ENCODE measurements at places on chromosomes 13 and 19.

- no peak for DNase-seq
Measured at GRCh38 chr13:28579322-28579721, 79.6 kb upstream of the POMP start.

GRCh38 chr19:4524808-4525562 lies 6.7 kb upstream of the PLIN4 start:
- peak; percentile 57 for DNase-seq

DNA sequence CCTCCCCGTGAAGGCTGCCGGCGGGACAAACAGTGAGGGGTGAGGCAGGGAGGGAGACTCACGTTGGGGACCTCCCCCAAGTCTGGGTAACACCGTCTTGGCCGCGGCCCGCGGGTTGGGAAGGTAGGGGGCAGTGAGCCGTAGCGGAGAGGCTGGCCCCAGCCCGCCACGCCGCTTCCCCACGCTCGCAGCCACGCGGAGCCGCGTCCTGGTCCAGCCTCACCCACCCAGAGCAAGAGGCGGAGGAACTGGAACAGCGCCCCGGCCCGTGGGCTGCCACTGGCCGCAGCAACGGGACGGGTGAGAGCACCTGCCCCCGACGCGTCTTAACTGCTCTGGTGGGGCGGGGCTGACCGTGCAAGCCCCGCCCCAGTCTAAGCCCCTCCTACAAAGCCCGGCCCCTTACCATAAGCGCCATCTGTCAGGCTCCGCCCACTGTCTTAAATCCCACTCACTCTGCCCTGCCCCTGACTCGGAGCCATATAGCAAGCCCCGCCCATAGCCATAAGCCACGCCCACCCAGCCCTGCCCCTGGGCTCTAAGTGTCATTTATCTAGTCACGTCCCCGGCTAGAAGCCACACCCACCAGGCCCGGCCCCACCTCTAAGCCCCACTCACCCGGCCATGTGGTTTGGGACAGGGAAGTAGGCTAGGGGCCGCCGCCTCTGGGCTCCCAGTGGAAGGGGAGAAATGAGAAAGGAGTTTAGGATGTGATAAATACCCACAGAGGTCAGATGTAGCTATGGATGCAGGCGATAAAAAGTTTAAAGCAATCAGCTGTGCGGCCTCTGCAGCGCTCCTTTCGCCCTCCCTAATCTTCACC lies 2.1 kb upstream of the CCL25 start:
- DNase-seq, result peak; percentile 88

GRCh38 chr13:27942972-27943371 lies 23.2 kb downstream of the PDX1 start:
- no peak for DNase-seq

- no peak for DNase-seq
Measured at GRCh38 chr19:49507803-49508494, 4.5 kb upstream of the FCGRT start.

DNA sequence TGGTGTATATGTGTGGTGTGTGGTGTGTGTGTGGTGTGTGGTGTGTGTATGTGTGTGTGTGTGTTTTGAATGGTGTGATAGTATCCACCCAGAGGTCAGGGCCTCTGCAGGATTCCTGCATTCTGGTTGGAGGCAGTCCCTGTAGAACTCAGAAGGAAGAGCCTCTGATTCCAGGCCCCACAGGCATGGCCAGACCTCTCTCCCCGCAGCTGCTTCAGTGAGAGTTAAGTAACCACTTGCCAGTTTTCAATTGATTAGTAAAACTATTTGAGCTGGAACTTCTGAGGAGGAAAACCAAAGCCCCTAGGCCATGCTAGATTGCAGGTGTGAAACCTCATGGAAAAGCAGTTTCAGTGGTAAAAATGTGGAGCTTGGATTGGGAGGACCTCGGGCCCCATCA lies 2.1 kb downstream of the ATP12A start:
- no peak for DNase-seq

- DNase-seq, result no peak
Measured at GRCh38 chr19:38413416-38413815, 10.5 kb downstream of the FAM98C start.

DNA sequence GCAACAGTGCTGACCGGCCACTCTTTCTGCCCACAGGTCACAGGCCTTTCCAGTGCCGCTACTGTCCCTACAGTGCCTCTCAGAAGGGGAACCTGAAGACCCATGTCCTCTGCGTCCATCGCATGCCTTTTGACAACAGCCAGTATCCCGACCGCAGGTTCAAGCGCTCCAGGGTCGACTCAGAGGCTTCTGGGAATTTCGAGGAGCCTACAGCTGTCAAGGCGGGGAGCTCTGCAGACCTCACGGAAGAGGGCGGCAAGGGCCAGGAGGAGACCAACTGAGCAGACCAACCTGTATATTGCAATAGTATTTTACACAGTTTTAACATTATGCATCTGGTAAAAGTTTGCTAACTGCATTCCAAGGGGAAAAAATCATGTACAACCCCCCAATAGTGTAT lies 338.5 kb downstream of the ZNF536 start:
- DNase-seq, result no peak

GRCh38 chr13:113843864-113844556 lies 19.9 kb downstream of the GAS6 start:
- DNase-seq, result no peak

GRCh38 chr19:19304186-19304965 lies 15.9 kb downstream of the SUGP1 start:
- DNase-seq, result no peak

- DNase-seq, result no peak
Measured at GRCh38 chr13:95644601-95645052, at the start of gene DZIP1. DZIP1 (minus strand) TSS chr13:95644706; CDS start chr13:95642029, 2,677 bp downstream.

DNA sequence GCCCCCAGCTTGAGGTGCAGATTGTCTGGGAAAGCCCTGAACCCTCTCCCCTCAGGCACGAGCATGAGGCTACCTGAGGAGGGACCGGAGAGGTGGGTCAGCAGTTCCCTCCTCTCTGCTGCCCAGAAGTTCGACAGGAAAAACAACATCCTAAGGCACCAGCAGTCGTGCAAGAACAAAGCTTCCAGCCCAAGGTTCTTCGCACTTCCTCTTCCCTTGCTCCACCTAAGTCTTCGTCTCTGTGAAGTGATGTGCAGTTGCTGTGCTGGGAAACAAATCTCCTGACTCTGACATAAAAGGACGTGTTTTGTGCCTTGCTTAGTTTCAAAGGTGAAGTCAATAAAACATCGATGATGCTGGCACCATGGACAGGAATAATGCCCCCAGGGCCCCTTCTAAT lies 173.3 kb downstream of the USP12 start:
- DNase-seq, result no peak

DNA sequence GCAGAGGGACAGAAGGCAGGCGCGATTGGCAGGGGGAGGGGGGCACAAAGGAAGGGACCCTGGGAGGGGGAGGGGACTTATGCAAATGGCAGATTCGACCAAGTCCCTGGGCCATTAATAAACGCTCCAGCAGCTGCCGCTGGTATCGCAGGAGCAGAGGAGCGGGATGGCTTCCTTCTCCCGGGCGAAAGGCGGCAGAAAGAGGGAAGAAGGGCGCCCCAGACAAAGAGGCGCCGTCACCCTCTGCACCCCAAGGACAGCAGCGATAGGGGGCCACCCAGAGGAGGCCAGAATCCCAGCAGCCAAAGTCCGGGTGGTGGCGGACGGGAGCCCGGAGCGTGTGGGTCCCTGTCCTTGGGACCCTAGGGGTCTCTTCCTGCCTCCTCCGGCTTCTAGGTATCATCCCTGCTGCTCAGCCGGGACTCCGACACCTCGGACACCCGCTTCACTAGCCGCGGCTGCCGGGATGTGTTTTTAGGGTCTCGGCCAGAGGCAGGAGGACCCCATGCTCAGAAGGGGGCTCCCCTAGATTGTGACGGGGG lies 1.9 kb downstream of the PTPRS start:
- DNase-seq, result no peak

GRCh38 chr13:83496501-83496900 lies 385.8 kb downstream of the SLITRK1 start:
- no peak for DNase-seq

GRCh38 chr19:41932720-41933332 lies 4.6 kb upstream of the ERFL start:
- no peak for DNase-seq

GRCh38 chr19:2039089-2039958 lies 11.7 kb downstream of the MKNK2 start:
- no peak for DNase-seq

DNA sequence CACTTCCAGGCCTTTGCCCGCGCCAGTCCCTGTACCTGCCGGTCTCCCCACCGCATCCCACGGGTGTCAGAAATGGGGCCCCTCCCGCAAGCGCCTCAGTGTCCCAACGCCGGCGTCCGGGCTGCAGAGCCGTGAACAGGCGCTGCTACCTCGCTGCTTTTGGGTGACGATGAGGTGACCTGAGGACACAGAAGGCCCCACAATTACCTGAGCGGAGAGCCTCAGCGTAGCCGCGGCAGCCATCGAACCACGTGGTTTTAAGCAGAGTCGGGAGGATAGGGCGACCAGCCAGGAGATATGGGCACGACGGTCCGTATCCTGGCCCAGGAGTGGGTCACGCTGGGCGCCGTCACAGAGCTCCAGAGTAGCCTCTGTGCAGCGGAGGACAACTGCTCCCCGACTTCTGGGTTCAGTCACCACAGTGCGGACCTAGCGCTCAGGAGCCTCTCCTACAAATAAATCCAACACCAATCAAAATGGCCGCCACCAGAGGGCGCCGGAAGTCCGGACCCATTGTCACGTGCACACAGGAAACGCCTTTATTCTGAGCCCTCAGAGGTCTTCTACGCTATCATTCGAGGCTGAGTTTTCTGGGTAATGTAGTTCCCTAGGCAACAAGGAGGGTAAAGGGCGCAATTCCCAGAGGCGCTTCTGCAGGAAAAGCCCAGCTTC lies at the start of gene ZNF814:
Gene ZNF814 (minus strand): TSS at position 478 of the 672 bp plus-strand sequence. CDS start 235 bp downstream, at position 243.
- DNase-seq, result peak; percentile 66

GRCh38 chr13:20351281-20352022 lies 119.3 kb upstream of the GJB6 start:
- no peak for DNase-seq

DNA sequence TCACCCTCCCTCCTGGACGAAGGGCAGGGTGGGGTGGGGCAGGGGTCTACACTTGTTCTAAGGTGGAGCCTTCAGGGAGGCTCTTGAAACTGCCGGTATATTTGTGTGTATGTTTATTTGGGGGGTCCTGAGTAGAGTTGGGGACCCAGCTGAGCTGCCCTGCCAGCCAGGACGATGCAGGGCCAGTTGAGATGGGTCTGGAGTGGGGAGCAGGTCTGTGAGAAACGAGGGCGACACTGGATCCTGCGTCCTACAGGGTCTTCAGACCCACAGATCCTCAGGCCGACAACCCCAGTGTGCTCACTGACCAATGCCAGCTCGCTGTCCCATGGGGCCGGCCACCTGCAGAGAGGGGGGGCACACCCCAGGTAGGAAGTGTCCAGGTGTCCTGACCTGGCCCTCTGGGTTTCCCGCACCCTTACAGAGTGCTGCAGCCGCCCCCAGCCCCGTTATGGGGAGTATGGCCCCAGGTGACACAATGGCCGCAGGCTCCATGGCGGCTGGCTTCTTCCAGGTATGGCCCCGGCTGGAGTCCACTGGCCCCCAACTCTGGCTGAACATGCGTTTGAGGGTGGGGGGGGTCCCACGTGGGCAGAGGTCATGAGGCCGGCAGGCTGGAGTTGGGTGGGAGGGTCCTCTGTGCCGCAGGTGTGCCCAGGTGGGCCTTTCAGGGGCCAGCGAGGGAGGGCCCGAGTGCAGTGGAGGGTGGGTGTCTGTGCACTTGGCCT lies 7.4 kb downstream of the ISYNA1 start:
- DNase-seq, result no peak

DNA sequence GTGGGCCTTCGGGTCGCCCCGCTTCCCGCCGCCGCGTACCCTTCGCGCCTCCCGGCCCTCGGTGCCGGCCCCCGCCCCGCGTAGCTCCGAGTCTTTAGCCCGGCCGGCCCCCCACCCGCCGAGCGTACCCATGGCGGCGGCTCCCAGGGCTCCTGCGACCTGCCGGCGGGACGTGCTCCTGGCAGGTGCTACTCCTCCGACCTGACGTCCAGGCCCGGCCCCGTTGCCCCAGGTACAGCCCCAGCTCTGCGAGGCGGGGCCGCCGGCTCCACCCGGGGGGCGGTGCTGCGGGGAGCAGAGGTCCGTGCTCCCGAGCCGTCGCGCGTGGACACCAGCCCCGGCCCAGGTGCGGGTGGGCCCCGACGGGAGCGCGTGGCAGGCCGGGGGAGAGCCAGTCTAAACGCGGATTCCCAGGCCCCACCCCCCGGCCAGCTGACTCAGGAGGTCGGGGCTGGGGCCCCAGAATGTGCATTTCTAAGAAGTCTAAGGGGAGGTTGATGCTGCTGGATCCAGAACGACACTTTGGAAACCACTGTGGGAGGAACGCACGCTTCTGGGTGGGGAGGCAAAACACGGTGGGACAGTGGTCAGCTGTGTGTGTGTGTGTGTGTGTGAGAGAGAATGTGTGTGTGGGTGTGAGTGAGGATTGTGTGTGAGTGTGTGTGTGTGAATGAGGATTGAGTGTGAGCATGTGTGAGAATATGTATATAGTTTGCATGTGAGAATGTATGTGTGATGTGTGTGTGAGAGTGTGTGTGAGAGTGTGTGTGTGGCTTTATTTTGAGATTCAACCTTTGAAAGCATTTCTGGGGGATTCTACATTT lies at the start of gene SLC15A1:
Gene SLC15A1 (minus strand): TSS at position 206 of the 824 bp plus-strand sequence. CDS start 74 bp downstream, at position 132.
- no peak for DNase-seq

DNA sequence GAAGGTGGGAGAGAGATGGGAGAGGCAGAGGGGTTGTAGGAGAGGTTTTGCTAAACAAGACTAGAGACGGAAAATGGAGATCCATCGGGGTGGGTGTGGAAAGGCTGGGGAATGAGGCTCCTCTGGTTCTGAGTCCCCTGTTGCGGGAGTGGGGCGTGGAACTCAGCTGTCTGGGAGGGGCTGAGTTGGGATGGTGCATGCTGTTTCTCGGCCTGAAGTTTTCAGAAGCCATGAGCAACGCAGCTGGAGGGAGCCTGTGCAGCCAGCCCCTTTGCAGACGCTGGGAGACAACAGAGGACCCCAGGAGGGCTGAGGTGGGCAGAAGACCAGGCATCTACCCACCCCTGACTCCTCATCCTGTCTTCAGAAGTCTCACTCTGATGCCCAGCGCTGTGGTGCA lies 7.4 kb upstream of the GIPR start:
- no peak for DNase-seq

DNA sequence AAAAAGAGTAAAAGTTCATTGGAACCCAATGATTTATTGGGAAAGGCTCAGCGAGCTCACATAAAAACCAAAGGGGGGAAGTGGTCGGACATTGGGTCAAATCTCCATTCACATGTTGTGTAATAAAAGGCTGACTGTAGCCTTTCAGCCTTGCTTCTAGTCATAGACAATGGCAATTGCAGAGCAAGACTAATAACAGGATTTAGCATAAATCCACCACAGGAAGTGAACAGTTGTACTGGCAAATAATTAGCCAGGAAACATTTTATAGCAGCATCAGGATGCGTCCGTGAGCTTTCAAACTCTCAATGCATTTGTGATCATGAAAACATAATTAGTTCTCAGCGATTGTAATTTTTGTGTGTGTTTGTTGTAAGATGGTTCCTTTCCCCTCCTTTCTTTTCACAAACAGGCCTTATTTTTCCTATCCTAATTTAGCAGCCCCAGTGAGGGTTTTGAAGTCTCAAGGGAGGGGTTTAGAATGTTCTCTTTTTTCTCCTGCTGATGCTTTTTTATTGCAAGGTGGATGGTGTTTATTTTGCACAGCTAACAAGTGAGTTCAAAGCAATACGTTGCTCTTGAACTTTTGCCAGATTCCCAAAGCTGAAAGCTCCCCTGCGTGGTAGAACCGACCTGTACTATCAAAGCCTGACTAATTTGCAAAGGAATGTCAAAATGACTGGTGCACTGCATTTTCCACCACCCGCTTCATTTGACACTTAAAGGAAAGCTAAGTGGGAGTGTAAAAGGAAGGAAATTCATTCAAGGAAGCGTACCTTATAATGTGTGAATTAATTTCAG lies 105.6 kb downstream of the SPRY2 start:
- DNase-seq, result no peak

All from stimulated activated CD4-positive, alpha-beta T cell treated with anti-CD3 and anti-CD28 coated beads, Interleukin-15, amount 100 ng/mL, for 1 hour (primary cell).